ENCODE measurements at places on chromosomes 7 and 10.

DNA sequence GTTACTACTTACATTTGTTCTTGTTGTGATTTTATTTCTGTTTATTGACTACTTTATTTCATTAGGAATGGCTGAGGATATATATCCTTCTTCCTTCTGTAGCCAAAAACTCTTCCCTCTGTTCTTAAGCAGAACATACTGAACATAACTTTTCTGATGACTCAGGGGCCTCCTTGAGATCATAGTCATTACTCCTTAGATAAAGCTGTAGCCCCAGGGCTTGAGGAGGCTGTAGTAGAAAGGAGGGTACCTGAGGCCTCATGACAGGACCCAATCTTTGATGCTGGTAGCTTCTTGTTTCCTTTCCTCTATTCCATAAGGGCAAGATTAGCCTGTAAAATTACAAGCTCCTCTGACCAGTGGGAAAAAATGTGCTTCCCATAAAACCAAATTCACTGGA, 41.2 kb upstream of the FGFR2 start:
- DNase-seq = no peak

- DNase-seq = no peak
These were observed 142.1 kb downstream of the PAXIP1 start for GRCh38 chr7:154860621-154861375.

DNA sequence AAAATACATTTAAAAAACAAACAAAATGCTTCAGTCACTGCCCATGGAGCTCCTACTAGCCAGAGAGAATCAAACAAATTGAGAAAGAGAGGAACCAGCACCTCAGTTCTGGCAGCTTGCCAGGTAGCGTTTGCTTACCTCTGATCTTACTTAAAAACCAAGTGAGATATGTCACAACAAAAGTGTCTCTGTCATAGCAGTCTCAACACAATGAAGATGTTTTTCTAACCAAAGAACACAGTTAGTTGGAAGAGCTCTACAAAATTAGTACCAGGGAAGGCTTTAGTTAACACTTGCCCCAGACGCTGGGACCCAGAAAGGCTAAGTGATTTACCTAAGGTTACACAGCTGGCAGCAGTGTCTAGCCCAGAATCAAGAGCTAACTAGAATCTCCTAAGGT, 3.4 kb downstream of the DOCK4 start:
- no peak for DNase-seq

- no peak for DNase-seq
These were observed 403.1 kb downstream of the ADRA2A start for GRCh38 chr10:111479966-111480365.

DNA sequence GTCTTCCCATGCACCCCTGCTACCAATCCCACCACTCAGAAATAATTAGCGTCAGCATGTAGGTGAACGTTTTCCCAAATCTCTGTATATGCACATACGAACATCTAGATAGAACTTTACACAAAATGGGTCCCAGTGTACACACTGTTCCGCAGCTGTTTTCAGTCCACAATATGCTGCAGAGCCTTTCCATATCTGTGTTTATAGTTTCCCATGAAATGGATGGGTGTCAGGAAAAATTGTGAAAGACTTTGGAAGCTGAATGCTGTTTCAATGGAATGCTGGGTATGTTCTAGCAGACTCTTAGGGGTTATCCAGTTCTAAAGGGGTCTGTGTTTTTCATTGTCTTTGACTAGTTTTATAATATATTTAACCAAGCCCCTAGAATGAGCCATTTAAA, 13.8 kb downstream of the GRK5 start:
- DNase-seq = no peak

DNA sequence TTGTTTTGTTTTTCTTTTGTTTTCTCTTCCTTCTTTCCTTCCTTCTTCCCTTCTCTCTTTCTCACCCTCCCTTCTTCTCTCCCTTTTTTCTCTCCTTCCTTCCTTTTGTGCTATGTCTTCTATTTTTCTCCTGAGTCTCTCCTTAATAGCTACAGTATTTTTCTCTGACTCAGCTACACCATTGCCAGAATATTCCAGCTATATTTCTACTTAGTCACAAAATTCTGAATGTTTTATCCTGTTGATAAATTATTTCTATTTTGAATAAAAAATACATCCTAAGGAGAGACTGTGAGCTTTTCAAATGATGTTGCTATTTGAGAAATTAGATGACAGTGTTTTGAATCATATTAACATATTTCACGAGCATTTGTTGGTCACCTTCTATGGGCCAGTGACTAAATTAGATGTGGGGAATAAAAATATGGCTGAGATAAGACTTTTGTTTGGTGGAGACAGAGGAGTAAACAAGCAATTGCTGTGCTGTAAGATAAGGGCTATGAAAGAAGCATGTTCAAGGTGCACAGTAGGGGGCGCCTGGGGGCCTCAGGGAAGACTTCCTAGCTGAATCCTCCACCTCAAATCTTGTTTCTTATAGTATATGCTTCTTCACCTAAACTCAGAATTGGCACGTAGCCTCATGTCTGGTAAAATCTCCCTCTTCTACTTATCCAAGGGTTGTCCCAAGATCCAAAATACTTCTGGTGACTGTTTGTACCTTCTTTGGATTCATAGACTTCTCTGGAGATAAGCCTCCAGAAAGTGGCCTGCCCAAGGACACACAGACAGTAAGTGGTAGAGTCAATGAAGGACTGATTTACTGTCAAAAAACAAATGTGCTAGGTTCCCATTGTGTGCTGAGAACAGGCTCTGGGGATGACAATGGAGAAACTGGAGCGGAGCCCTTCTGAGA, 115.5 kb upstream of the CREB5 start:
- peak; percentile 23 for DNase-seq

DNA sequence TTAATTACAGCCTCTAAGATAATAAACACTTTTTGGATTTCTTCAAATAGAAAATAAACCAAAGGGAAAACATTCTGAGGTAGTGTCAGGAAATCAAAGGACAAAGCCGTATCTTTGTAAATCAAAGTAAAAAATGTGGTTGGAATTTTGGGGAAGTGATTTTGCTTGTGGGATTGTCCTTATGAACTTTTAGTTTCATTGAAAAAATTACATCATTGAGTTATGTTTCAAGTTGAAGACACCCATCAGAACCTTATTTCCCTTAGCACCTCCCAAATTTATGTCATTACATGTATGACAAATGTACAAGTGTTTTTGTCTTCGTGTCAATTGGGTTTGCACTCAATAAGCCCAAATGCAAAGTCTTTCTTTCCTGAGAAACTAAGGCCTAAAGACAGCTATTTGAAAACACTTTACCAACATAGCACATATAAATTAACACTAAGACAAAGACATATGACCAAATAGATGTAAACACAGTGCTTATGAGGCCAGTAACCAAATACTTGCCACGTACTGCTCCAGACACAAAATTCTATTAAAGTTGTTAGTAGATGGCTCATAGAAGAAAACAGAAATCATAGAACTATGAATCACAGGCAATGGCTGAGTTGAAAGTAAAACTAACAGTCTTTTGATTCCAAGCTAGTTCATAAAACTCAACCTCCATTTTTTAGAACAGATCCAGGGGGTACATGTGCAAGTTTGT, 26.9 kb upstream of the LAMB4 start:
- DNase-seq = no peak

GRCh38 chr7:158348446-158348845, 239.2 kb downstream of the PTPRN2 start:
- DNase-seq = no peak

DNA sequence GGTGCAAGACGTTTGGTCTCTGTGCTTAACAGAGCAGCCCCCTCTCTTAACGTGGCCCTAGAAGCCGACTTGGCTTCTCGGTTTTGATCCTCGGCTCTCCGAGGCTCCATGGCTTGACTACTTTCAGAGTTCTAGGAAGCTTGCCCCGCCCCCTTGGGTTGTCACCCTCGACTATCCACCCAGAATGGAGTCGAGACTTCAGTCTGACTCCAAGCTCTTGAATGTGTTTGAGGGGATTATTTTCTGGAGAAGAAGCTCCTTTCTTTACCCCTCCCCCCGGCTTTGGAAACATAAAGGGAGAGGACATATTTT, 448 bp downstream of the SEC24C start:
- DNase-seq = peak; percentile 50

DNA sequence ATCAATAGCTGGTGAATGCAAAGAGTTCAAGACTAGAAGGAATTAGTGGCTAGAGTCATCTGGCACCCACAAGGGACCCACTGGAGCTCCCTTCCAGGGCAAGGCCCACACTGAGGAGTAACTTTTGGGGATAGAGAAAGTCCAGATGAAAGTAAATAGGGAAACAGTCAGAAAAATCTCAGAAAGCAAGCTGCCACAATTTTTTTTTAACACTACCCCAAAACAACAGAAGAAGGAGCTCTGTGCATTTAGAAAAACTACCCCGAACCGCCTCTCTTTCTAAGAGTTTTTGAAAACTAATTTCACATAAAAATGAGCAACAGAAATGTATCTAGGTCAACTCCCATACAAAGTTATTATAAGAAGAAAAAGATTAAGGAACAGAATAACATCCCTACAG, 42.2 kb downstream of the AOAH start:
- DNase-seq = no peak

- DNase-seq = no peak
These were observed 643 bp downstream of the SMO start for GRCh38 chr7:129188892-129189660.

DNA sequence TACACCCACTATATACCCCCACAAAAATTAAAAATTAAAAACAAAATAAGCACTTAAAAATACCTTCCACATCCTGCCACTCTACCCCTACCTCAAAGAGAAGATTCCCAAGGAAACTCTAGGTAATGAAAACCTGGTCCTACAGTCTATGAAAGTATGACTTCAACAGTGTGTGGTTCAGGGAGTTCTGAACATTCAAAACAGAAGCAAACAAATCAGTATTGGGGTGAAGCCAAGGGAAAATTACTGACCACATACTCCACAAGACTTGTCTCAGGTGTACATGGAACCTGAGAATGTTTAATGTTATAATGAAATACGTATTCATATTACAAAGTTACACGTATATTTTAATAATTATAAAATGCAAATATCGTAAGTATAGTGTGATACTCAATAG, 20.3 kb upstream of the LIPM start:
- DNase-seq = no peak

DNA sequence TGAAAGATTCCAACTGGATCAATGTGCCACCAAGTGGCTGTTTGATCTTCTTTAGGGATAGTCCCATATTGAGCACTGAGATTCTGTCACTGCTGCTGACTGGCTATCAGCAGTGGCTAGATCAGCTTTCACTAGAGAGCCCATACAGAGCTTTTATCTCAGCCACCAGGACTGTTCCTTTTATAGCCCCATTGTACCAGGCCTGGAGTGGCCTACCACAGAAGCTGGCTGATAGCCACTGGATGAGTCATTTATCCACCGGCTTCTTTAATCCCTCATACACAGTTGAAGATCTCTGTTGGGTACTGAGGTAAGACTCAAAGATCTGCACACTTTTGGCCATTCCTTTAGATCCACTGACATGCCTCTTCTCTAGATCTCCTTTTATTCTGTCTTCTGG, 1101.1 kb downstream of the SORCS3 start:
- DNase-seq = no peak

DNA sequence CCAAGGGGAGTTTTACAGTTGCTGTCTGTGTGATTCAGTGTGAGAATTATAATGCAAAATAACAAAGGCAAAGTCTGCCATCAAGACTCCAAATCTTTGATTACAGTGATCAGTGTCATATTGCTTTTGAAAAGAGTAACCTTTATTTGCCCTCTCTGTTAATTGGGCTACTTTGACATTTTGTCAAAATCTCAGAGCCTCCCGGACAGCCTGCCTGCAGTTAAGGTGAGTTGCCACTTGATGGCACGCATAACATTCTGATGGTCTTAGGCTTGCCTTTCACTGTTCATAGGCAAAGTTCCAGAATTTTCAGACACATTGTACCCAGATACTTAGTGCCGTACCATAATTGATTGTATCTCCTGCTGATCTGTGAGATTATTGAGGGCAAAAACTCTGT, 253.5 kb downstream of the ABCA13 start:
- DNase-seq = no peak

GRCh38 chr7:91875851-91876250, 4.7 kb downstream of the MTERF1 start:
- no peak for DNase-seq

DNA sequence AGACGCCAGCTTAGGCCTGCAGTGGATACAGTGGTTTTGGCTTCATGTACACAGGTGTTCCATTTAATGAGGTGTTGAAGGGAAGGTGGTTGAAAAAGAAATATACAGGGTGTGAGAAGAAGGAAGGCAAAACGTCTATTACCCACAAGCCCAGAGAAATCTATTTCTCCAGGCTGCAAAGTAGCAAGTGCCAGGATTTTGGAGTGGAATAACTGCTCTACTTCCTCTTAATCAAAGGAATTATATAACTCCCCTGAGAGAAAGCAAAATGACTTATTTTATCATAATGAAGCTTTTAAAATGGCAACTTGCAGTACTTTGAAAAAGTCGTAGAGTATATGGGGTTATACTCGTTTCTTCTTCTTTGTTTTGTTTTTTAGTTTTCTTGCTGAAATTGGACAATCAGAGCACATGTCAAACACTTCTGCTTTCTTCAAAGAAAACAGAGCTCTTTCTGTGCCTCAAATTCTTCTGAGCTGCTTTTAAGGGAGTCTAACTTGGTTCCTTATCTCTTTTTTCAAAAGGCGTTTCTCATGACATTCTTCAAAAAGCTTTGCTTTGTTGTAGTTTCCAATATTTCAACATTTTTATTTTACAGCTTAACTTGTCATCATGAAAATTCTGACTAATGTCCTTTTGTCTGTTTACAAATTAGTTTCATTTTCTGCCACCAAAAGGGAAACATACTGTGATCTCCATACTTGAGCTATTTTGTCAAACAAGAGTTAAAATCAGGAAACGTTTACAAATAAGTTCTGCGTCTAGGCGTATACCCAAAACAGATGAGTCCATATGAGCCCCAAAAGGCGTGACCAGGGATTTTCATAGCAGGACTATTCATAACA, 289.7 kb downstream of the FRMD4A start:
- DNase-seq = no peak

DNA sequence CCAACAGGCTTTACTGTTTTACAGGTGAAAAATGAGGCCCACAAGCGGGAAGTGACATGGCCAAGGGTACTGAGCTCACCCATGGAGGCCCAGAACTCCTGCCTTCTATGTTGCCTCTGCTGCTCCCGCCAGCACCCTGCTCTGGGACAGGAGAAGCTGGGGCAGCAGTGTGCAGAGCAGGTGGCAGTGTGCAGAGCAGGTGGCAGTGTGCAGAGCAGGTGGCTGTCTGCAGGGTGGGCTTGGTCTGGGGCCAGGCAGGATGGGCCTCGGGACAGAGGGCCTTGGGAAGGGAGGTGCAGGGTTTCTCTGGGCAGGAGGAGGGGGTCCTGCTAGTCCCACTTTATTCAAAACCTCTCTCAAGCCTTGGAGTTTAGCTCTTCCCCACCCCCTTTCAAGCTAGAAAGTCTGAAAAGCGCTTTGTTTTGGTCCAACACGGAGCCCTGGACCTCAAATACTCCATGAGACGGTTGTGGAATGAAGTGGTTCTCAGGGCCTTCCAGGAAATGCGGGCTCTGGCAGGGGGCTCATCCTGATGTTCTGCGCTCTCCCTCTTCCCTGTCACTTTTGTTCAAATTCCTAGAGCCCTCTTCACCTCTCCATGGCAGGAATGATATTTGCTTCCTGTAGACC, 26.8 kb downstream of the TSPAN15 start:
- DNase-seq = no peak

Measured in activated T-cell treated with anti-CD3 and anti-CD28 coated beads for 24 hours (primary cell).